Activated CD4-positive, alpha-beta T cell treated with anti-CD3 and anti-CD28 coated beads, Interleukin-2, amount 50 U/mL, for 16 hours (primary cell): ENCODE measurements at places on chromosomes 1 and 21.

DNA sequence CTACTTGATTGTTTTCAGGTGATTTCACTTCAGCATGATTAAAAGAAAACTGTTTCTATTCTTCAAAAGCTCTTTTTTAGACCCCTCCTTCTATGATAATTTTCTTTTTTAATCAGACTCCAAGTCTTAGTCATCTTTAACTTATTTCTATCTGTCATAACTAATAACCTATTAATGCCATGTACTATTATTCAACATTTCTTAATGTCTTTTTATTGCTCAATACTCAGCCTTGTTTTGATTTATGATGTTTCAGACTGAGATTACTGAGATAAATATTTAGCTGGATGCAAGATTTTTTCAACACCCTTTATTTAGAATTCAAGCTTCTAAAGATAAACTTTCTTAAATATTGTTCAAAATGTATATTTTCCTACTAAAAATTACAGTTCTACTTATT, 53.6 kb downstream of the ATP6V1G3 start:
- no peak for DNase-seq

GRCh38 chr1:229953736-229954326, 113.2 kb upstream of the GALNT2 start:
- DNase-seq, result no peak

GRCh38 chr1:244865028-244865371, 657 bp upstream of the HNRNPU start:
- peak; percentile 30 for DNase-seq

GRCh38 chr1:112937495-112937894, 18.5 kb downstream of the SLC16A1 start:
- no peak for DNase-seq

DNA sequence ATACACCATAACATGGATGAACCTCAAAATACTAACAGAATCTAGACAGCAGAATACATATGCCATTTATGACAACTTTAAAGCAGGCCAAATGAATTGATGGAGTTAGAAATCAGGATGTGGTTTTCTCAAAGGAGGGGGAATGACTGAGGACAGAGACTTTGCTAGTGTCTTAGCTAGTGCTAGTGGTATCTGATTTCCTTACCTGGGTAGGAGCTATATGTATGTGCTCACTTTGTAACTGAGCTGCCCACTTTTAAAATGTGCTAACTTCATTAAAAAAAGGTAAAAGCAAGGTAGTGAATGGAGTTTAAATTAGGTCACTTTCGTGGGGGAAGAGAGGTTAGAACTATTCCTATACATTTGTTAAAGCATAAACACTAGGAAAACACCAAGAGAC, 2.6 kb downstream of the GTF2B start:
- no peak for DNase-seq

DNA sequence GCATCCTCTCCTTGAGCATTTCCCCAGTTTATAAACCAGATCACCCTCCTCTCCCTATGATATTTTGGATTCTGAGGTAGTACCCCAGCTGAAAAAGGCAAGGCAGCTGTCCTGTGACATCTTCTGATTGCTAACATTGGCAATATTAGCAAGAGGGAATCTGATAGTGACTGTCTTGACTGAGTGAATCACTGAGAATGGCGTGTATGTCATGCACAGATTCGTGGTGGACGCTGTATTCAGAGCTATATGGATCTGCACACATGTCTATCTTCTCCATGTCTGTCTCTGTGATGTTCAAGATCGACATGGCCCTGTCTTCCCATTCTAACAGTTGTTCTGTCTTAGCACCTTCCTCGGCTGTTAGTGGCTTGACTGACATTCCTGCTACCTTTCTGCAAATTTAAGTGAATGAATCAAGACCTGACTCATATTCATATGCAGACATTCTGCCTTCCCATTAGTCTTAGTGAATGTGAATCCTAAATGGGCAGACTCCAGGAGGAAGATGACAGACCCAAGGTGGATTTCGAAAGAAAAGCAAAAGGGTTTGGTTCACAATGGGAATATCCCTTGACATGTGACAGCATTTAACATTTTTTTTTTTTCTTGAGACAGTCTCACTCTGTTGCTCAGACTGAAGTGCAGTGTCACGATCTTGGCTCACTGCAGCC, 97.7 kb downstream of the PGBD5 start:
- DNase-seq, result no peak

DNA sequence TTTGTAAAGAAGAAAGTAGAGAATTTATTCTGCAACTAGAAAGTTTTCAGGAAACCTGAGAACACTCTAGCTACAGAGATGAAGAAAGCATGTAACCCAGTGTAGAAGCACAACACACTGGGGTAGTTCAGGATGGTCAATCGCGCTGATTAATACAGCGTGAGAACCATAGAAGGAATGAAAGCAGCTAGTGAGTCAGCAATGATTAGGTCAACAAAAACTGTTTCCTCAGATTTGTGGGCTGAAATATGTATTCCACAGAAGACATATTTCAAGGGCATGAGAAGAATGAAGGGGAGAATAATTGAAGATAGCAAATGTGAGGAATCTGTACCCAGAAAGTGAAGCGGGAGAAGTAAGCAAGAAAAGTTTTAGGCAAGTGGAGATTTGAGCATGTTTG, 97.8 kb upstream of the ADGRL2 start:
- no peak for DNase-seq

DNA sequence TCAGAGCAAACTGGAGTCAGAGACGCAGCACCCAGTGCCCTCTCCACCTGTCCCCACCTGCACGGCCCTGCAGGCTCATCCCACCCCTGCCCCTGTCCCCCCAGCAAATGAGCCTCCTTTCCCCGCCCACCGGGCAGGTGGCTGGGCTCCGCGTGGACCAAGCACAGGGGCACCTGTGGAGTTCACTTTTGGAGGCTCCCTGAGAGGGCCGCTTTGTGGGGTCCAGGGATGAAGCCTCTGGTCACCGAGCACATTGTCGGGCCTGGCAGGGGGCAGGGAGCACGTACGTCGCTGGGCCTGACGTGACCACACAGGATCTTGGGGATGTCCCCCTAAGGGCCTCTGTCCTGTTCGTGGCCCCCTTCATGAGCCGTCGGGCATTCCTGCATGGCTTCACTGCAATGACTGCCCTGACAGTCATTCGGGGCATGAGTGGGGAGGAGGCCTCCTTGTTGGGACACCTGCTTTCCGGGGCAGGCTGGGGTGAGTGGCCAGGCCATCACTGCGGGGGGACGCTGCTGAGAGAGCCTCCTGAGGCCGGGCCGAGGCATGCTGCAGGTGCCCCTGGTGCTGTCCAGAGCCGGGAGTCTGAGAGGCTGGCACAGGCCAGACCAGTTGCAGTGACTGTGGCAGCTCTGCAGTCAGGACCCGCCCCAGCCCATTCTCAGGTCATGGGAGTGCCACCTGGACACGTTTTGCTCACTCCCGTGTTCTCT, 19.7 kb downstream of the SLX9 start:
- DNase-seq, result no peak

GRCh38 chr1:17630048-17630830, 90.7 kb downstream of the ARHGEF10L start:
- no peak for DNase-seq

DNA sequence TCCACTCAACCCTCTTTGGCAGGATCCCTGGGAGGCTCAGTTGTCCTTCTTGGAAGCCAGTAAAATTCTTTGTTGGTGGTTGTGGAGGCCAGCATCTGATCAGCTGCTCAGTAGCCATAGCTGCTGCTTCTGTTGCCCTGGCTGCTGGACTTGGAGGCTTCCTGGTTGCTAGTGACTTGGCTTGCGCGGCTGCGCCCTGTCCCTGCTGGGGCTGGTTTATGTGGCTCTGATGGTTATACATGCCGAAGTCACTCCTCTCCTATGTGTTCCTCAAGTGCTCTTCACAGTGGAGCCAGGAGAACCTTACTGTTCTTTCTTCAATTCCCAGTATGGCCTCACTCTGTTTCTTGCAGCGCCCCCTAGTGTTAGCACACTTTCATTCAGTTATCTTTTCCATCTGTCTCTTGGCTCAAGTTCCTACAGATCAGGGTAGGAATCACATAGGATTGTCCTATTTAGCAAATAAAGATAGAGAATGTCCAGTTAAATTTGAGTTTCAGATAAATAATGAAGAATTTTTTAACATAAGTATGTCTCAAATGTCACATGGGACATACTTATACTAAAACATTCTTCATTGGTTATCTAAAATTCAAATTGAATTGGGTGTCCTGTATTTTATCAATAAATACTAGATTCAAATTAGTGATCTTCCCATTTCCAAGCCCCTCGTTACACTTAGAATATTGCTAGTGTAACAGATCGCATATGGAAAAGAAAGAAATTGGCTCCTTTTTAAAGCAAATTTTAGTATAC, 176.5 kb downstream of the TGFB2 start:
- peak; percentile 36 for DNase-seq

DNA sequence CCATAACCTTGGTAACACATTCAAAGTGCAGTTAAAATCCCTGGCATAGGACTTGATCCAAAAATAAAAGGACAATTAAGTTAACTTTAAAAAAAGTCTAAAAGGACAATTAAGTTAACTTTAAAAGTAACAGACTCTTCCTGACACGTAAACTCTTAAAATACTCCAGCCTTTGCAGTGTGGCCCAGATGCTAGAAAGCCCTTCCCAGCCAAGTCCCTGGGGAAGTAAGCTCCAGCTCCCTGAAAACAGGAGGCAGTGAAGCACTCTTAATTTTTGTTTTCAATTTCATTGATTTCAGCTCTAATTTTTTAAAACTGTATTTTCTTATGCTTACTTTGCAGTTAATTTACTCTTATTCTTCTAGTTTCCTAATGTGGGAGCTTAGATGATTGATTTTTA, 5.1 kb upstream of the AIM2 start:
- no peak for DNase-seq

GRCh38 chr1:25579292-25580252, 36.2 kb downstream of the LDLRAP1 start:
- DNase-seq, result no peak

DNA sequence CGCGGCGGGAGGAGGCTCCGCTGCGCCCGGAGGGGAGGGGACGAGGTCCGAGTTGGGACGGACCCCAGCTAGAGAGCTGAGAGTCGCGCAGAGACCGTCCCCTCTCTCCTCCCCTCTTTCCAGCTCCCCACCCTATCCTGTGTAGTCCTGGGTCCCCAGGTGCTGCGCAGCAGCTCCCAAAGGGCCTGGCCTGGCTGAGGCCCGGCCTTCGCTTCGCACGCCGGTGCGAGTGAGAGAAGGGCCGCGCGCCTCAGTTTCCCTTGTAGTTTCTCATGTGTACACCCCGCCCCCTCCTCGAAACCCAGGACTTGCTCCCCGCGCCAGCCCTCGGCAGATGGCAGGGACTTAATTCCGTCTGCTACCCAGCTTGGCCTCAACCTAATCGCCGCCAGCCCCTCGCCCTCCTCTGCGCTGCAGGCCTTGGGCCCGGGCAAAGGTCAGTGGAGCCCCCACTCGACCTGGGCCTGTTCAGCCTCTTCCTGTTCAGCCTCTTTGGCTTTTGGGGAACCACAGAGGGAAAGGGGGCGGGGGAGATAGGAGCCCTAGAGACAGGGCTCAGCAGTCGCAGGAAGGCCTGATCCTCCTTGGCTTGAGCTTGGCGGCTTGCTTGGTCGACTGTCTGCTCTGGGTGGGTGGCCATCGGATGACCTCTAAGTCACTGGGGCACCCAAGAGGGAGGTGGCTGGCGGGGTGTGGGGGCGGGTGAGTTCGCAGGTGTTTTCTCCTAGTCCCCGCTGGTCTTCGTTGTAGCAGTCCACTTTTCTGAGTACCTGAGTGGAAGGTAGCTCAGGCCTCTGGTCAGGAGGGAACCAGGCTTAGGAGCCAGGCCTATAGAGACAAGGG, 1.0 kb downstream of the ZNF687 start:
- DNase-seq, result no peak
